Stimulated activated CD8-positive, alpha-beta memory T cell treated with anti-CD3 and anti-CD28 coated beads, Interleukin-7, amount 100 ng/mL, for 1 hour (primary cell): ENCODE measurements at places on chromosomes 12 and 14.

- no peak for DNase-seq
Observed at GRCh38 chr12:119589097-119589496, 4.5 kb upstream of the TMEM233 start.

DNA sequence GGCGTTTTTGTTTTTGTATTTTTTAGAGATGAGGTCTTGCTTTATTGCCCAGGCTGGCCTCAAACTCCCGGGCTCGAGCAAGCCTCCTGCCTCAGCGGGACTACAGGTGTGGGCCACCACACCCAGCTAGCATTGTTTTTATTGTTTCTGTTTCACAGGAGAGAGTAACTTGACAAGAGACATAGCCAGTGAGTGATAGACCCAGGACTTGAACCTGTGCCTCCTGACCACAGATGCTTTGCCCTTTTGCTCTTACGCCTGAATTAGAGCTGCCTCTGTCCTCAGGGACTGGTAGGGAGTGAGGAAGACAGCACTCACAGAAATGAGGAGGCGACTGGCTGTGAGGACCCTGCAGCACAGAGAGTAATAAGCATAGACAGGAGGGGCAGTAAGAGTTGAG is 2.3 kb downstream of the EVL start:
- DNase-seq = no peak

DNA sequence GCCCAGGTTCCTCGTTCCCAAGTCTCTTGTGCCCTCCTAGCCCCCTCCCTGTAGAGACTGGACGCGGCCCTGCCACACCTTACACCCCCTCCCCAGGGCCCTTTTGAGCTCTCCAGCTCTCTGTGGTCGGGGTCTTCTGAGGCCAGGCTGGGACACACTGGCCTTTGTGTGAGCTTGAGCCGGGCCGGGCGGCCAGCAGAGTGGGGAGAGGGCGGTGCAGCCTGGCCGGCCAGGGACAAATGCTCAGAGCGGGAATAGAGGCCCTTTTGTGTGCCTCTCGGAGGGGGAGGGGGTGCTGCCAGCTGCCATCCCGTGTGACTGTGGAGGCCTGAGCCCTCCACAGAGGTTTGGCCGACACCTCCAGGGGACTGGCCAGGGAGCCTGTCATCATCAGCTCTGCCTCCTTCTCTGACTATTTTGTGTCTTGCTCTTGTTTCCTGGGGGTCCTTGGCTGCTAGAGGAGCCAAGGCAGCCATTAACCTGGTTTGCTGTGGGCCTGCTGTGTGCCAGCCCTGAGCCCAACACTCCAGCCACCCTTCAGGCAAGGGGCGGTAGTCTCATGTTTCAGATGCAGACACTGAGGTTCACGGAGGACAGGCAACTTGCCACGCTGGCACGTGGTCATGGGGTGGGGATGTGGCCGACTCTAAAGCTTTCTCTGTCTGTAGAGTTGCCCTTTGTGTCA is 13.6 kb downstream of the FAM222A start:
- no peak for DNase-seq

GRCh38 chr14:99093532-99094517 is 178.2 kb downstream of the BCL11B start:
- no peak for DNase-seq

DNA sequence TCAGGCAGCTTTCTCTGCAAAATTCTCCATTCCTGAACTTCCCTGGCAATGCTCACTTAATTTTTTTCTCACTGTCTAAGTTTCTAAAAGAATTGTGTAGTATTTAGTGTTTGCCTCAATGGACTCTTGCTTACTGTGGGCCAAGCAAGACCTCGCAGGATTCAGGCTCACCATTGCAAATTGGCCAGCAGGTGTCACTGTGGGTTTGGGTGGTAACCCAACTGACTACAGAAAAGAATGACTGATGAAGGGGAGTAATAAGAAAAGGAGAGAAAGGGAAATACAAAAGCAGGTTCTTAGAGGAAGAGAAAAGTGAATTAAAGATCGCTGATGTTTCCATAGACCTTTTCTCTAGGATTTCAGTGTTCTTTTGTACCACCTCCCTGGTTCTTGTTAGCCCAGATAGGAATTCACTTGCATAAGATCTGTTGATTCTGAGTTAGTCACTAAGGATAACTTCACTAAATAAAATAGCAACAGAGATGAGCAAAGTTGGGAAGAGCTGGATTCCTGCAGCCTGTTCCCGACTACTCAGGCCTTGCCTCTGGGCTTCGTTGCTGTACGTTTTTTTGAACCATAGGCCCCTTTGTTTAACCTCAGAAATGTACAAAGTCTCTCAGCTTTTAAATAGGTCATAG is 386.5 kb upstream of the DDHD1 start:
- DNase-seq = no peak

DNA sequence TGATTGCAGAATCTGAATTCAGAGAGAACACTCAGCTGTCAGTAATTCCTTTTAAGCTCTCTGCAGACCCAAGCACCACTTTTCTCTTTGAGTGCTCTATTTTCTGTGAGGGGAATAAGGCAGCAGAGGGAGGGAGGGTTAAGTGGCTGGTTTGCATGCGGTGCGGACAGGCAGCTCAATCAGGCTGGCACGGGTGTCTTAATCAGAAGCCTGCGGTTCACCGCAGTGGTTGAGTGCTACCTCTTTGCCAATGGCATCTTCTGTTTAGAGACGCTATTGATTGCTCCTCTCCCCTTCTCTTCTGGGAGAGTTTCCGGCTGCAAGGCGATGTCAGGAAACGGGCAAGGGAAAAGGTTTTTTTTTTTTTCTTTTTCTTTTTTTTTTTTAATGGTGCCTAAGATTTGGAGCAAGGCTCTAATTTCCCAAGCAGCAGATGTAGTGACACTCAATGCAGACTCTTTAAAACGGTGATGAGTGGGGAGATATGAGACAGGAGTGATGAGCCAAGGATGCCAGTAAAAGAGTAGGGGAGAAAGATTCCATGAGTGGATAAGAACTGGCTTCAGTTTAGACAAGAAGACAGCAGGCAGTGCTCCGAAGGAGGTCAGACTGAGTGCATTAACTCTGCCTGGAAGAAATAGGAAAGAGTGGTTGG is 533.7 kb upstream of the SEL1L start:
- no peak for DNase-seq

DNA sequence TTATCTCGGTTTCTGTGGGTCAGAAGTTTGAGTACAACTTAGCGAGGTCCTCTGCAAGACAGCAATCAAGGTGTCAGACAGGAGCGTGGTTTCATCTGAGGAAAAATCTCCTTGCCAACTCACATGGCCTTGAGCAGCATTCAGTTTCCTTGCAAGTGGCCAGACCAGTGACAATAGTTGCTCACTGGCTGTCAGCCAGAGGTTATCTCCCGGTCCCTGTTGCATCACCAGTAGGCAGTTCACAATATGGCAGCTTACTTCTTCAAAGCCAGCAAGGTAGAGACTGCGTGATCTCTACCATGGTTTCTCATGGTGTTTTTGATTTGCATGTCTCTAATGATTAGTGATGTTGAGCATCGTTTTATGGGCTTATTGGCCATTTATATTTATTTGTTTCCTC is 143.8 kb upstream of the DAAM1 start:
- DNase-seq = no peak

GRCh38 chr12:49489154-49489553 is 49.7 kb upstream of the KCNH3 start:
- no peak for DNase-seq

DNA sequence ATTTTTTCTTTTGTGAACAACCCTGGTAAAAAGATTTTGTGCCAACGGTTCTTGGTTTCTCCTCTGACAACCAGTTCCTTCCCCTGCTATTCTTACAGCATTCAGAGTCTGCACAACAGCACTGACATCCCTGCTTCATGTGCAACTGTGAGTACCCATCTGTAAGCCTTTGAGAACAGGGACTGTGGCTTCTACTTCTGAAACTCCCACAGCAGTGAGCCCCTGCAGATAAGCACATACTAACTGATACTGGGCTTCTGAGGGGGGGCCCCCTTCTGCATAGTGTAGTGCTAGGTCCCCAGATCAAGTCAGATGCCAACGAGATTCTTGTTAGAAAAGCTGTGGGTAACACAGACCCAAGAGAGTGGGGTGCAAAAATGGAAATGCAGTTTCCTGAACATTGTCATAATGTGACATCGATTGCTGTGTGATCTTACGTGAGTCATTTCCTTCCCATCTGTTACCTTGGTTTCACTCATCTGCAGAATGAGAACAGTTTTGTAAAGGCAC is 11.1 kb upstream of the NINJ2 start:
- peak; percentile 16 for DNase-seq

DNA sequence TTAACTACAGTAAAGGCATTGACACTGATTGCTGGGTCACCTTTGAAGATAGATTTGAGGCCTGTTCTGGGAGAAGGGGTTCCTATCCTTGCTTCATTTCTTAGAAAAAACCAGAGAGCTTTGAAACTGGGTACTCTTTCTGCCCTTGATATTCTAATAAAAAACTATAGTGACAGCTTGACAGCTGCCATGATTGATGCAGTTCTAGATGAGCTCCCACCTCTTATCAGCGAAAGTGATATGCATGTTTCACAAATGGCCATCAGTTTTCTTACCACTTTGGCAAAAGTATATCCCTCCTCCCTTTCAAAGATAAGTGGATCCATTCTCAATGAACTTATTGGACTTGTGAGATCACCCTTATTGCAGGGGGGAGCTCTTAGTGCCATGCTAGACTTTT is 36.4 kb downstream of the CAND1 start:
- DNase-seq = no peak

- no peak for DNase-seq
Observed at GRCh38 chr12:113897406-113897805, 68.7 kb downstream of the RBM19 start.

DNA sequence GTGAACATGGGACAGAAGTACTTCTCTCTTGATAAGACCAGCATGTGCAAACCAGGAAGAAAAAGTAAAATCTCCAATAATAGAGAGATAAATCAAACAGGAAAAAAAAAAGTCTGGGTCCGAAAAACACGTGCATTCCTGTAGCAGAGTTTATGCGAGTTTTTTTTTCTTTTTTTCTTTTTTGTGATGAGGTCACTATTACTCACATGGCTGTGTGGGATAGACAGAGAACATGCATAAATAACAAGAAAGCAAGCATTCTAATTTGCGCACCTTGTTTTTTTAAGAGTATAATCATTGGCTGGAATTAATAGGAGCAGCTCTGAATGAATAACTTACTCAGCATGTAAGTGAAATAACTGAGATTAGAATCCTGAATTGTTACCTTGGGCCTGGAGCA is 91.9 kb upstream of the CPM start:
- DNase-seq = no peak

DNA sequence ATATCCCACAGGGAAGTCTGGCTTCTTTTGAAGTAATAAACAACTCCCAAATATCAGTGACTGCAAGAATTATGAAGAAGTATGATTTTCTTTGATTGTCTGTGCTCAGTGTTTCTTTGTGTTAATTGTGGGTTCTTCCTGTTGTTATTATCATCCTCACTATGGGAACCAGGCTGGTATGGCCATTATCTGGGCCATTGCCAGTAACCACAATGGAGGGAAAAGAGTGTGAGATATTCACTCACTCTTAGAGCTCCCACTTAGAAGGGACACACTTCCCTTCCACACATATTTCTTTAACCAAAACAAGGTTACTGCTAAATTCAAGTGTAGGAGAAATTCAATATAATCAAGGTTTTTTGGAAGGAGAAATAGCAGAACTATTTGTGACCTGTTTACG is 503.7 kb downstream of the SLC6A15 start:
- DNase-seq = no peak

DNA sequence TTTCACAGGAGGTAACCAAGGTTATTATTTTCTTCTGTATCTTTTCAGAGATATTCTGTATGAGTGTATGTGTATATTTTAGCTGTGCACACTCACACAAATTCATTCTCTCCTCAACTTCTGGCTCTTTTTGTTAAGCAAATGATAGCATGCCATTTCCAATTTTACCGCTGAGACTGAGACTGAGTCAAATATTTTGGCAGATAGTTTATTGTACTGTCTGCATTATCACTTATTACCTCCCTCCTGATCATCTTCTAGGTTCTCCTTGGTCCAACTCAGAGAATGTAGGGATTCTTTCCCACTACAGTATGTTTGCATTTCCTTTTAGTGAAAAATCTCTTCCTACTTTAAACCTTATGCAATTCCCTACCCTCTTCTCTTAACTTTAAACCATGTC is 33.3 kb downstream of the DACT1 start:
- no peak for DNase-seq

GRCh38 chr14:93042968-93043940 is 72.5 kb downstream of the ITPK1 start:
- no peak for DNase-seq
